RWPE1 (cell line): ENCODE measurements at places on chromosomes 16 and 17.
A peak's percentile ranks its signal among the peaks of the same experiment; 100 is the strongest.

GRCh38 chr16:30778549-30779244 lies 8.3 kb downstream of the ZNF629 start:
- no peak for DNase-seq

GRCh38 chr16:77617996-77618395 lies 104.3 kb upstream of the NUDT7 start:
- no peak for DNase-seq

DNA sequence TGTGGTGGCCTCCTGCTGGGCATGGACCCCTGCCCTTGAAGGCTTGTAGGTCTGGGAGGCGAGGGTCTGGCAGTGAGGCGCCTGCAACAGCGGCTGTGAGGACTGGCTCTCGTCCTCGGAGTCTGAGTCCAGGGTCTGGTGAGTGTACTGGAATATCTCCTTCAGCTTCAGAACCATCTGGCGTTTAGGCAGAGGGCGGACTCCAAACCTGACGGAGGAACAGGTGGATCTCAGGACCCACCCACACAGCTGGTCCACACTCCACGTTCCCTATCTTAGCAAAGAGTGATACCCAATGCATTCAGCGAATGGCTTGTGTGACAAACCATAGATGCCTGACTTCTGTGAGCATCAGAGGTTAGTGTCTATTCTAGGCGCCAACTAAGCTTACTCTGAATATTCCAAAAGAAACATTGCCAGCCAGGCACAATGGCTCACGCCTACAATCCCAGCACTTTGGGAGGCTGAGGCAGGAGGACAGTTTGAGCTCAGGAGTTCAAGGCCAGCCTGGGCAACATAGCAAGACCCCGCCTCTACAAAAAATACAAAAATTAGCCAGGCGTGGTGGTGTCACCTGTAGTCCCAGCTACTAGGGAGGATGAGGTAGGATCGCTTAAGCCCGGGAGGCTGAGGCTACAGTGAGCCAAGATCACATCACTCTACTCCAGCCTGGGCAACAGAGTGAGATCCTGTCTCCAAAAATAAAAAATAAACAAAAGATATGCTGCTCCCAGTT lies 6.3 kb upstream of the NLRC3 start:
- no peak for DNase-seq

DNA sequence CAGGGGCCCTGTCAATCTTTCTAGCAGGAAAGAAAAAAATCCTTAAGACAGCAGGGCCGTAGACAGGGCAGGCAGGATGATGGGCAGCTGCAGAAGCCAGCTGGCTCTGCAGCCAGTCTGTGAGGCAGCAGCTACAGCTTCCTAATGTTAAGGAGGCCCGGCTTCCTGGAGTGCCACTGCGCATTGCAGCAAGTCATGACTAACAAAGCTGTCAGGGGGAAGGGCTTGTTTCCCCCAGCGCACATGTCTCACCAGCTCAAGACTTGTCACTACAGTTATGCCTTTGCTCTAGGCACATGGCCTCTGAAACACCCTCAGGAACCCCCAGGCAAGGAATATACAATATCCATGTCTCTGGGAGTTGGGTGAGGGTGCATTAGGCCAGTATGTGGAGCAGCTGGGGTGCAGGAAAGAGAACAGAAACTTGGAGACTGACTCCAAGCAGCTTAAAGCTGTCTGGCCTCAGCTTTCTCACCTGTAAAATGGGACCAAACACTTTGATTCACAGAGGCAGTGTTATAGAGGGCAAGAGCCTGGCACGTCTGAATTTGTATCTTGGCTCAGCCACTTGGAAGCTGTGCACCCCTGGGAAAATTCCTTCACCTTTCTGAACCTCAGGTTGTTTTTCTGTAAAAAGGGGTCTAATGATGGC lies 220.0 kb downstream of the HAPSTR1 start:
- DNase-seq = no peak

DNA sequence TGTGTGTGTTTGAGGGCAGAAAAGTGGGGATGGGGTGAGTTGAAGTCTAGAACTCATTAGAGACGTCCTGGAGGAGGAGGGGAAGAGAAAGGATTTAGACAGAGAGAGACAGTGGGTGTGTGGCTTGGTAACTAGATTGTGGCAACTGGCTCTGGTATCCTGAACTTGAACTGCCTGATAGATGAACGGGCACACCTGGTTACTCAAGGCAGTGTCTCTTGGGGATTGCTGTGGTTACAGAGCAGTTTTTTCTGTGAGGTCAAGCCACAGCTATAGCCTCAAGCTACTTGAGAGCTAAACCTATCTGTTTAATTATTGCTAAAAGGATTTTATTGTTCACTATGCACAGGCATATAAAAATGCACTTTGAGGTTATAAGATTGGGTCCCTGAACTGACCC lies 29.8 kb upstream of the MYH2 start:
- DNase-seq = peak; percentile 18

GRCh38 chr16:13108126-13108525 lies 206.7 kb downstream of the SHISA9 start:
- no peak for DNase-seq

DNA sequence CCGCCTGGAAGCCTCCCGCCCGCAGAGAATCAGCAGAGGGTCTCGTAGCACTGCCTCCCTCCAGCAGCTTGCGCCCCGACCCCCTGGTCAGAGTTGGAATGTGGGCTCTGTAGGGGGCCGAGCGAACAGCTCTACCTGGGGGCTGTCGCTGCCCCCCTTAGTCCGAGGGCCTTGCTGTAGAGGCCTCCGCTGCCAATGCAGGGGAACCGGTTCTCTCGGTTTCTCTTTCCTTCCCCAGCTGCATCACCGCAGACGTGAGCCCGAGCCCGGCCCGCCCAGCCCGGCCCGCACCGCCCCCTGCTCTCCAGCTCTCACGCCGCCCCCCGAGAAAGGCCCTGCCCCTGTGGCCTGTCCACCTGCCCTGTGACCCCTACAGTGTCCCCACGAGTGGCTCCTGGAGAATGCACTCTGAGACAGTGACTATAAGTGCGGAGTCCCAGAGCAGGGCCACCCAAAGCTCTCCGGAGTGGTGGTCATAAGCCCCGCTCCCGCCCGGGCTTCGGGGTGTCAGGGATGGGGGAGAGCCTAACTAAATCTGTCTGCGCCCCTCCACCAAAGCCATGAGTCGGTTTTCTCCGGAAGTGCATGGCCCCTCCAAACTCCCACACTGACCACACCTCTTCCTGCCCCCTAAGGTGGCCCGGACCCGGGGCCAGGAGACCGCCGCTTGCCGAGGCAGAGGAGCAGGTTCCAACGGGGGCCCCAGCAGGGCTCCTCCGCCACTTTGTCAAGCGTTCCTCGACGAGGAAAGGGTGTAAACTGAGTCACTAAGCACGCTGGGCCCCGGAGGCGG lies 1.7 kb downstream of the ARHGAP27 start:
- DNase-seq = peak; percentile 69

- DNase-seq = no peak
Observed at GRCh38 chr16:28531777-28532744, 6.7 kb downstream of the NUPR1 start.

DNA sequence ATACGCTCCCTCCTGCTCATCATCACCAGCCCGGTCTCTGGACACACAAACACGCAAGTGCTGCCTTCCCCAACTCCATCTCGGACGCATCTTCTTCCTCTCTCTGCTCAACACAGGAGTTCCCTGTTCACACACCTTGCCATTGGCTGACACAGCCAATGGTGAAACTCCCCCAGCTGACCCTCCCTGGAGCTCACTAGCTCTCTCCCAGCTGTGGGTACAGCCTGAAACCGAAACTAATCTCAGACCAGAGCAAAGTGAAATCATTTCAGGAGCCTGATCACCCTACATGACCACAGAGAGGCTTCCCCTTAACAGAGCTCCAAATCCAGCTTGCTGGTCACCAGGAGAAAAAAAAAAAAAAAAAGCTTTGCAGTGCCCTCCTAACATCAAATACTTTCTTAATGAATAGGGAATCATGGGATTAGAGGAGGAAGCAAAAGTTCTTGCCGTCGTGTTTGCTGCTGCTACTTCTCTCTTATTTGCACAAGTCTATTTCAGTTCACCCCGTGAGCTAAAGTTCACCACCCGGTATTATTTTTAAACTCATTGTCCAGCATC lies 8.3 kb downstream of the CUEDC1 start:
- peak; percentile 80 for DNase-seq
